AG04449 (cell line): ENCODE measurements at places on chromosomes 1 and 21.

GRCh38 chr1:12549460-12550349 lies 68.3 kb downstream of the DHRS3 start:
- DNase-seq, result peak; percentile 24

DNA sequence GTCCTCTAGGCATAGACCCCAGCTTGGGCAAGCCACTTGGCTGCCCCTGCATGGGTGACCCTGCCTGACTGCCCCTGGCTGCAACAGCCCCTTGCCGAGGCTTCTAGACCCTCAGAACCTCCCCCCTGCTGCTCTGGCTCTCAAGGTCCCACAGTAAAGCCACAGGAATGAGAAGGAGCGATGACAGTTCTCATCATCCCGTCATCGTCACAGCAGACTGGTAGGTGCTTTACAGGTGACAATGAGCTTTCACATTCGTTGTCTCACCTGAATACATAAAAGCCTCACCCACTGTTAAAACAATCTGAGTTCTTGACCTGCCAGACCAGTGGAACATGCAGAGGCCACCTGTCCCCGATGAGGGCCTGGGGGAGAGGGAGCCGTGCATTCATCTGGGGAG lies 36.0 kb upstream of the GPR157 start:
- DNase-seq, result no peak

GRCh38 chr1:10419351-10419750 lies 10.9 kb upstream of the CENPS start:
- no peak for DNase-seq

GRCh38 chr1:53195246-53196016 lies 1.2 kb upstream of the CPT2 start:
- DNase-seq, result no peak

GRCh38 chr1:5108740-5109139 lies 454.3 kb downstream of the AJAP1 start:
- no peak for DNase-seq

- no peak for DNase-seq
Observed at GRCh38 chr1:154574716-154575115, 7.1 kb downstream of the CHRNB2 start.

GRCh38 chr1:209675565-209676154 lies 448 bp downstream of the G0S2 start:
- DNase-seq, result no peak

- DNase-seq, result no peak
Observed at GRCh38 chr1:78055565-78056132, 9.9 kb downstream of the GIPC2 start.

- no peak for DNase-seq
Observed at GRCh38 chr1:13523780-13524477, 10.1 kb upstream of the LRRC38 start.

- no peak for DNase-seq
Observed at GRCh38 chr1:187629075-187629474, 800.3 kb downstream of the PLA2G4A start.

- DNase-seq, result no peak
Observed at GRCh38 chr21:34065027-34065426, 8.4 kb upstream of the MRPS6 start.

DNA sequence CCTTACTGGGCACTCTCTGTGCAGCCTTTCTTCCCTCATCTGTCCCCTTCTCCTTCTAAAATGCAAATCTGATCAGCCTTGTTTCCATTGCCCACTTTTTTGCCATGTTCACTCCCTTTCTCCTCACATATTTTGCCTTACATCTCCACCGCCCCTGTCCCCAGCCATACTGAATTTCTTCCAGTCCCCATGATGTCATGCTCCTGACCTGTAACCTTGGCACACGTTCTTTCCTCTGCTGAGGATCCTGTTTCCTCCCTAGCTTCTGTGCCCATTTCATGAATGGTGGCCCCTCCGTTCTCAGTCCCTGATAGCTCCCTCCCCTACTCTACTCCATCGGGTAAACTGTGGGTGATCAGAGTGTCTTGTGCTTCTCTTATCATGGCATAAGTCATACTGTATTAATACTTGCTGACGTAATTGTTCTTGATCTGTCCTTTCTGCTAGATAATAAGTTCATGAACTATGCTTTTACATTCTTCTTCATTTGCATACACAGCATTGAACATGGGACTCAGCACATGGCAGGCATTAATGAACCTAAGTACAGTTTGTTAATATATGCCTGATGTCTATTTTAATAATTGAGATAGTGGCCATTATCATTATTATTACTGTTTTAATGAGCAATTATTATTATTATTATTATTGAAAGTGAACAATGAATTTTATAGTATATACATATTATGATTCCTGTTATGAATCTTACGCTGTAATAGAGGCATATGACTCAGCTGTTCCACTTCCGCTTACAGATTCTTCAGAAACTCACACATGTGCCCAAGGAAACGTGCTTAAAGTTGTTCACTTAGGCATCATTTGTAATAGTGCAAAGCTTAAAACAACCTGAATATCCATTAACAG lies 28.5 kb downstream of the MAP3K21 start:
- no peak for DNase-seq

DNA sequence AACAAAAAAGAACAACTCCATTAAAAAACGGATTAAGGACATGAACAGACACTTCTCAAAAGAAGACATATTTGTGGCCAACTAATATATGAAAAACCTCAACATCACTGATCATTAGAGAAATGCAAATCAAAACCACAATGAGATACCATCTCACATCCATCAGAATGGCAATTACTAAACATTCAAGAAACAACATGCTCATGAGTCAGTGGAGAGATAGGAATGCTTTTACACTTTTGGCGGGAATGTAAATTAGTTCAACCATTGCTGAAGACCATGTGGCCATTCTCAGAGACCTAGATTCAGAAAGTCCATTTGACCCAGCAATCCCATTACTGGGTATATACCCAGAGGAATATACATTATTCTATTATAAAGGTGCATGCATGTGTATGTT lies 1442.6 kb upstream of the B3GALT2 start:
- DNase-seq, result no peak

DNA sequence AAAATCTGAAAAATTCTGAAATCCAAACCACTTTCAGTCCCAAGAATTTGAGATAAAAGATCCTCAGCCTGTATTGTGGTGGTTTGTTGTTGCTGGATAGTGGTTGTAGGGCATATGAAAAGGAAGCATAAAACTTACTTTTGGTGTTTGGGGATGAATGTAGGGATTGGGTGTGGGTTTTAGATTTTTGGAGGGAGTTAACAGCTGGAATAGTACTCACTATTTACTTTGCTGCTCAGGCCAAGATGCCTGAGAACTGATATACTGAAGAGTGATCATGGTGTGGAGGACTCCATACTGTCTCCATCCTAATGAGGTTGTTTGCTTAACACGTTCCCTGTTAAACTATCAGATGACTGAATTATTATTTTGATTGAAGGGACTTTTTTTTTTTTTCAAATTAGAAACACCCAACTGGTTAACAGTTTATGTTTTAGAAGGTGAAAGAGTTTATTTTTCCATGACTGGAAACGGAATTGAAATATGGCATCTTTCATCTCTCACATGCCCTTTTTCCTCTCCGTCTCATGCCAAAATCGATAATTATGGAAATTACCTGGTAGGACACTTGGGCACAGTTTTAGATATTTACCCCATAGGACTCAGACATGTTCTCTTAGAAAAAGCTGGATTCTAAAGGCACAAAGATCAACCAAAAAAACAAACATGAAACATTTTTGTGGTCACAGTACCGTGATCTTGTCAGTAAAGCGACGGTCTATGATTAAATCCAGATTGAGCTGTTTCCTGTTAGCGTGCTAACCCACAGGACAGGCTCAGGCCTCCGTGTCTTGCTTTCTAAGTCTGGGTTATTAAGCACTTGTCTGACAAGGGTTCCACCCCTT lies 37.3 kb downstream of the RGL1 start:
- DNase-seq, result peak; percentile 89

GRCh38 chr1:172951730-172952365 lies 98.9 kb downstream of the TNFSF18 start:
- no peak for DNase-seq

- DNase-seq, result no peak
Observed at GRCh38 chr1:10185759-10186158, 24.6 kb upstream of the KIF1B start.

GRCh38 chr1:41953291-41953690 lies 34.6 kb upstream of the HIVEP3 start:
- DNase-seq, result no peak

DNA sequence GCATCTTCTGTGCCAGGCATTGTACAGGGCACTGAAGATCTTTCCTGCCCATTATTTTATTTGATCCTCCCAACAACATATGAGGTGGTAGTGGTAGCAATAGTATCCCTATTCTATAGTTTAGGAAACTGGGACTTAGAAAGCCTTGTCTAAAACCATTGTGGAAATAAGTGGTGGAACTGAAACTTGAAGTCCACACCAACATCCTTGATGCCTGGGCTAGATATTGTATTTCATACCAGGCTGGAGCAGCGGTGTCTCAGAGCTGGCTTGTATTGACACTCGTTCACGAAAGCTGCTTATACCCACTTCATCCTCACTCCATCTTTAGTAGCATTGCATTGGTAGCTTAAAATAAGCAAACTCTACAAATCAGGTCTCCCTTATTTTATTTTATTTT lies 9.7 kb upstream of the CTSS start:
- DNase-seq, result no peak

DNA sequence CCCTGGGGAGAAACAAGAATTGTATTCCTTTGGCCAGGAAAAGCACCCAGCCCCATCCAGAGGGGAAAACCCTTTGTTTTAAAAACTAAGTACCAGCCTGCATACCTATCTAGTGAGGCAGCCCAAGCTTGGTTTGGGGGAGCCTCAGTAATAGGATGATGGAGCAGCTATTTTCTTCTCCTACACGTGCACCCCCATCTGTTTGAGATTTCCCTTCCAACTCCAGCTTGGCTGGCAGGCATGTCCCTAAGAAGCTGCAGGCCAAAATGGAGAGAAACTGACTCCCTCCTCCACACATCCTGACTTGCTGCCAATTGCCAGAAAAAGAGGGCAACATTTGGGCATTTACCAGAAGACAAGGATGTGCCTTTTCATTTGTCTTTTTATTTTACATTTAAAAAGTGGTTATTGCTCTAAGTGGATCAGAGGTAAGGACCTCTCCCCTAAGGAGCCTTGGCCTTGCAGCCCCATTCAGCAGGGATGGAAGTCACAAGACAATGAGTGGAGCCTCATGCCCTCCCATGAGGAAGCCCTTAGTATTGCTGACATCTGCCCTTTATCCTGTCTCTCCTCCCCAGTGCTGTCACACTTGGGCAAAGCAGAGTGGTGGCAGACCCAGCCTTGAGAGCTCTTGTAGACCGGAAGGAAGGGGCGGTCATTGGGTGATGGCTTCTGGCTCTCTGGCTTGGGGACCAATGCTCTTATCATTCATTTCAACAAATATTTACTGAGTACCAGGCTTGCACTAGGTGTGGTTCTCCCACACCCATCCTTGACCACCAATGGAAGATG lies 8.6 kb downstream of the FNDC5 start:
- no peak for DNase-seq

- DNase-seq, result no peak
Observed at GRCh38 chr1:52059321-52059720, 3.2 kb downstream of the BTF3L4 start.

GRCh38 chr1:225651376-225651871 lies 1.5 kb downstream of the ENAH start:
- no peak for DNase-seq

- DNase-seq, result no peak
Observed at GRCh38 chr1:171877701-171878100, 36.4 kb downstream of the DNM3 start.

DNA sequence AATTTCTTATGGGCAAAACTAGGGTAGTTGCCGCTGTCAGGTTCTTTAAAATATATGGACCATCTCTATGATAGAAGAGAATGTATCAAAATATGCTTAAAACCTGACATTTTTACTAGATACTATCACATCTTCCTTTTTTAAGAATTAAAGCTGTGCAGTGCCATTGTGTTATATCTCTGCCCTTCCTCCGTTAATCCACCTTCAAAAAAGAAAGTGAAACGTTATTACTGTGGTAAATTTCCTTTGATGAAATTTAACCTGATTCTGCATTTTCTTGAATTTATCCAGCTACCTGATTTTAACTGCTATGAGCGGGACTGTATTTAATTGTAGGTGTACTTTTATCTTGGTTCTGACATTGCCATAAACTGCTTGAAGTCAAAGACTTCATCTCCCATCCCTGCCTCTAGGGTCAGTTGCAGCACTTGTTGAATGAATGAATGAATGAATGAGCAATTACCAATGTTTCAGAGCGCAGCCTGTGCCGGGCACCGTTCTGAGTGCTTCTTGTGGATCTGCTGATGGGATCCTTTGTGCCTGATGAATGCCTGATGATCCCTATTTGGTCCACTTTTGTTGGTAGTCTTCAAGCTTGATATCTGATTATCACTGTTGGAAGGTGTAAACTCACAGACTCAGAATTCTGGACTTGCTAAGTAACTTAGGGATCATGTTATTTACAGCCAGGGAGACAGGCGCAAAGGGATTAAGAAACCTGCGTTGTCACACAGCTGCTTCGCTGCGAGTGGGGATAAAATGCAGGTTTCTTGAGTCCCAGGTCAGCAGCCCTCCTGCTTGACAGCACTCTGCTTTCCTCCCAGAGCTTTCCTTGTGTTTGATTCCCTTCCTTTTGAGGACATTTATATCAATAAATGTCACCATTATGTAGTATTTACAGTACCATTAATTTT lies 30.1 kb downstream of the SMYD2 start:
- DNase-seq, result no peak

- DNase-seq, result no peak
Observed at GRCh38 chr1:28136169-28136921, 40.1 kb downstream of the PTAFR start.

DNA sequence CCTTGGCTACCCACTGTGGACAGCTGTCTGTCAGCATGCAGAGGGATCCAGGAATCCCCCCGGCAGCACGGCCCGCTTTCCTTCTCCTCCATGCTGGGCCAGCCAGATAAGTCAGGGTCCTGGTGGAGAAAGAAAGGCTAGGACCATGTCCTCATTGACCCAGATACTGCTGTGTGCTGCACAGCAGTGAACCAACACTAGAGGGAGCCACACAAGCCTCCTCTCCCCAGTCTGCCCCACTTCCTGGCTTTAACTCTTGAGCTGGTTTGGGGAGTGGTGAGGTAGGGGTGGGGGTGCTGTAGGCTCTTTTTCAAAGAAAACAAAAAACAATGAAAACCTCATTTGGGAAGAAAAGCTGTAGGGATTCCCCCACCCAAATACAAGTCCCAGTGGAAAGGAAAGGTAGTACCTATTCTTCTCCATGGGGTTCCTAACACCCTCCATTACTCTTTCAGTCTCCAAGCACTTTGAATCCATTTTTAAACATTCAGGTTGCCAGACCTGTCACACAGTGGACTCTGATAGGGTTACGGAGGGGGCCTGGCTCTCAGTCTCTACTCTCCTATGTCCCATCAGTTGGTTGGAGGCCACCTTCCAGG lies 84.9 kb upstream of the CD1D start:
- no peak for DNase-seq

- DNase-seq, result no peak
Observed at GRCh38 chr1:45405636-45406035, 65.4 kb upstream of the MUTYH start.
